Breast epithelium (tissue), 4 donors: ENCODE measurements at places on chromosomes 2 and 18.

- no peak for DNase-seq
Measured at GRCh38 chr2:98608962-98609604, 694 bp downstream of the UNC50 start.

DNA sequence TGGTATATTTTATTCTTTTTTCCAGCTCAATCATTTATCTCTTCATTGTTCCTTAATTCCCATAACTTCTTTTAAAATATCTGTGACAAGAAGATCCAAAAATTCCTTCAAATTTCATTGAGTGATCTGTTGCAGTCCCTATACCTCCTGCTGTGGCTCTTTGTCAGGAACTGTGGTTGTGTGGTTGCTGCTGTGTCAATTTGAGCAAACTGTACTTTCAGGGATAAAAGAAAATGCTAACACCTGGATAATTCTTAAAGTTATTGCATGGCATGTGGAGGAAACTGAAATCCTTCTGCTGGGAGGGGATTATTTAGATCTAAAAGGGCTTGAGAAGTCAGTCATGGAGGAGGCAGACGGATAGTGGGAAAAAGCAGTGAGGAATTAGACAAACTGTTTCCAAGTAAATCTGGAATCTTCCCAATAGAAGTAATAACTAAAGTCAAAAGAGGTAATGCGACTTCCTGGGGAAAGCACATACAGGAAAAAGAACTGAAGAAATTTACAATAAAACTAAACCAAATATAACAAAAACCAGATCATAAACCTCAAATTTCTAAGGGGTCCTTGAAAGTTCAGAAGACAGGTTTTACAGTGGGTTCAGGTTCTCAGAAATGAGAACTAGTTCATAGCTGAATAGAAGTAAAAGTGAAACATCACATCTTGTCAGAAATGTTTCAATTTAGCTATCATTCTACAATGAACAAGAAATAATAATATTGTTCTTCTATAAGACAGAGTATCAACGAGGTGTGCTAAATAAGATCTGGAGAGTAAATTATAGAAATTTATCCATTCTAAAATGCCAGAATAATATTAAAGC lies 33.5 kb upstream of the CD226 start:
- DNase-seq, result no peak

- DNase-seq, result no peak
Measured at GRCh38 chr2:205656941-205657340, 25.4 kb upstream of the NRP2 start.

DNA sequence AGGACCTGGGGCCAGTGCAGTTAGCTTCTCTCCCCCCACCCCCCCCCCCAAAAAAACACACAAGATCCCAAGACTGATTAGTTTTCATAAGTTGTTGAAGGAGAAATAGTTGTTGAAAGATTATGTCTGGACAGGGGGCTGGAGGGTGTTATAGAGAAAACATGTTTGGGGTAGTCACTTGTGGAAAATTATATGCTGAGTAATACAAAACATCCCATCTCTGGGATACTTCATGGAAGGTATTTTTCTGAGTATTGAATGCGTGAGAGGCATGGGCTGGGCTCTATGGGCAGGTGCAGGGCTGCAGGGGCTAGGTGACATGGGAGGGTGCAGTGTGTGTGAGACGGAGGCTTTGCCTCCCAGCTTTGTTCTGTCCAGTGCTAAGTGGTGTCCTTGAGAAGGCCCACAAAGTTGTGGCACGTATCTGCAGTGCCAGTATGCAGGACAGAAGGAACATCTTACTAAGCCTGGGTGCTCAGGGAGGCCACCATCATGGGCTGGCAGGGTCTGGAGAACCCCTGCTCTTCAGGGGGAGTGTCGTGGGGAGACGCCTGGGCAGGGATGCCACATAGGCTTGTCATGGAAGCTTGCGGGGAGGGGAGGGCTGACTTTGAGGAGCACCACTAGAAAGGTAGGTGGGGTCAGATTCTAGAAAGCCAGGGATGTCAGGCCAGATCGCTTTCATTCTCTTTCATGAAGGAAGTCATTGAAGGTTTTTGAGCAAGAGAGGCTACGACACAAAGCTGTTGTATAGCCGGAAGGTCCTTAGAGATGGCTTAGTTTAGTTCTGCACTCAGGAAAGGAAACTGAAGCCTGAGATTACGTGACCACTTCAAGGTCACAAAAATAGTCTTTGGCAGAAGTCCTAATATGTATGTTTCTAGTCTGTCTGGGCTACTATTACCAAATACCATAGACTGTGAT lies 232.0 kb downstream of the LDLRAD4 start:
- no peak for DNase-seq

DNA sequence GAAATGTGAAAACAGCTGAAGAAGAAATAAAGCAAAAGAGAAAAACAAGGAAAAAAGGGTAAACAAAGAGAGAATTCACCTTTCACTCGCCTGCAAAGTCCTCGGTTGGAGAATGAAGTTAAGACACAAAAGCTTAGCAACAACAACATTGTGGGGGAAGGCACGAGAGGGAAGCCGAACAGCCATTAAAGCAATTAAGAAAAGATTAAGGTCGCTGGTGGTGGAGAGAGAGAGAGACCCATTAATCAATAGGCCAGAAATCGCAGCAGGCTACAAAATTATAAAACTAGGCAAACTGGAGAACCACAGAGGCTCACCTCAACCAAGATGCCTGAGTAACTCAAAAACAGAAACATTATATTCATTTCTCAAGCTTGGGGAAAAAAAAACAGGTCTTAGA lies 120.0 kb upstream of the SIX3 start:
- DNase-seq, result no peak

DNA sequence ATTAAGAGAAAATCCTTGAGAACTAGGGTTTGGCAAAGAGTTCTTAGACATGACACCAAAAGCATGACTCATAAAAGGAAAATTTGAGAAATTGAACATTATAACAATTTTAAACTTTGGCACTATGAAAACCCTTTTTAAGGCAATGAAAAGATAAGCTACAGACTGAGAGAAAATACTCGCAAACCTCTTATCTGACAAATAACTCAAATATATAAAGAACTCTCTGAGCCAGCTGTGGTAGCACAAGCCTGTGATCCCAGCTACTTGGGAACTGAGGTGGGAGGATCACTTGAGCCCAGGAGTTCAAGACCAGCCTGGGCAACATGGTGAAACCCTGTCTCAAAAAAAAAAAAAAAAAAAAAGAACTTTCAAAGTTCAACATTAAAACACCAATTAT lies 70.5 kb downstream of the FAM168B start:
- DNase-seq, result no peak

DNA sequence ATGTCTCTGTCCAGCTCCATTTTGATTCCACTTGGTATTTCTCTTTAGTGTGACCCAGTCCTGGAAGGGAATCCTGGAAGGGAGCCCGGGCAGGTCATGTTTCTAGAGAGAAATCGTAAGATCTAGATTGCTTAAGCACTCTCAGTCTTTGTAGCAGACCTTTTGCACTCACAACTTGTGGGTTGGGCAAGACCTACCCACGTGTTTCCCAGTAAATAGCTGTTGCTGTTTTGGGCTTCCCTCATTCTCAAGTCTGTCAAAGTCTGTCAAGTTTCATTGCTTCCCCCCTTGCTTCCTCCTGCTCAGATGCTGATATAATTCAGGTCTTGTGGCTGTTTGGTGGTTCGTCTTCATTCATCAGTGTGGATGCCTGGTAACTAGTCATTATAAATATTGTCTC lies 17.4 kb upstream of the NEMP2 start:
- DNase-seq, result no peak

DNA sequence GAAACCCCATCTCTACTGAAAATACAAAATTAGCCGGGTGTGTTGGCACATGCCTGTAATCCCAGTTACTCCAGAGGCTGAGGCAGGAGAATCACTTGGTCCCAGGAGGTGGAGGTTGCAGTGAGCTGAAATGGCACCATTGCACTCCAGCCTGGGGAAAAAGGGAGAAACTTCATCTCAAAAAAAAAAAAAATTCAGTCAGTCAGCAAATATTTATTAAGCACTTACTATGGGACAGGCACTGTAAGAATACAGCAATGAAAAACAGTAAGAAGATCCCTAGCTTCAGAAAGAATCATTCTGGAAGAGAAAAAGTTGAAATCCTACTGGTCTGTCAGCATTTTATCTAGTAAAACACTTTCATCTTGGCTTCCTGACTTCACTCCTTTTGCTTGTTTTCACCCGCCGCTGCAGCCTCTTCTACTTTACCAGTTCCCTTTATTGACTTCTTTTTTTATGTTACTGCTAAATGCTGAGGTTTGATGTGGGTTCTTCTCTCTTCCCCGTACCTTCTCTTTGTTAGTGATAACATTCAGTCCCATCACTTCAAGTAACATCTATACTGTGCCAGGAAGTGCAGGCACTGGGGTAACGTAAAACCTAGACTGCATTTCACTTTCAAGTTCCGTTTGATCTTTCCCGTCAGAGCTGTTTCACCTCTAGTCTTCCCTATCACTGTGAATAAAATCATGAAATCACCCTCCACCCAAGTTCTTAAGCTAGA lies 10.8 kb upstream of the TAF4B start:
- no peak for DNase-seq

- no peak for DNase-seq
Measured at GRCh38 chr2:26598336-26598995, 42.7 kb downstream of the CIB4 start.

DNA sequence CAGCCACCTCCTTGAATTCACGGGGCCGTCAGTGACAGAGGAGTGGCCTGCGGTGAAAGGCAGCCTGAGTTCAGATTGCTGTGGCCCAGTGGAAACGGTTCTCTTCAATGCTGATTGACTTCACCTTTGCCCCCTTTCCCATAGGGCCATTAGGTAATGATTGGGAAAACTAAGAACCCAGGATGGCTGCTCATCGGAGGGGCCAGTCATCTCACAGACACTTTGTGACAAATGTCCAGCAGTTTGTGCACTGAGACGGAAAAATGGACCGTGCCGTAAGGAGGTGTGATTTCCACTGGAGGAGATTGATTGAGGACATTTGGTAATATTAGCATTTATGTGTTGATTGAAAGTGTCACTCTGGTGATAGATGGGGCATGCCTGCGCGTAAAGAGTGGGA lies 59.7 kb upstream of the TPO start:
- no peak for DNase-seq

GRCh38 chr18:21663578-21663977 lies 41.0 kb downstream of the ABHD3 start:
- no peak for DNase-seq

GRCh38 chr2:231325826-231326225 lies 69.7 kb upstream of the B3GNT7 start:
- no peak for DNase-seq

DNA sequence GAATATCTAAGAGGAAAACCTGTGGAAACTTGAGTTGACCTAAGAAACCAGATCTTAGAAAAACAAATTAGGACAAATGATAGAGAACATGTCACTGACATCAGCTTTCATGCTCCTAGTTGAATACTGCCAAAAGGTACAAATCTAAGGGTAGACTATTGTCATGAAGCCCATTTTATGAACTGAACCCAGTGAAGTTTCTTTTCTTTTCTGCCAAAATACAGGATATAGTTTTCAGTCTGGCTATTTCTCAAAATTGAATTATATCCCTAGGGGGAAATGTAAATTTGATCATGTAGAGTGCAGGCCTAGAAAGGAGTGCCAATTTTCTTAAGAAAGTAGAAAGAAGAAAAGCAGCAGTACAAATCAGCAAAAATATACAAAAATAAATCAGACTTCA lies 46.6 kb downstream of the FSIP2 start:
- no peak for DNase-seq

GRCh38 chr2:24763843-24764242 lies 29.3 kb downstream of the PTRHD1 start:
- no peak for DNase-seq

DNA sequence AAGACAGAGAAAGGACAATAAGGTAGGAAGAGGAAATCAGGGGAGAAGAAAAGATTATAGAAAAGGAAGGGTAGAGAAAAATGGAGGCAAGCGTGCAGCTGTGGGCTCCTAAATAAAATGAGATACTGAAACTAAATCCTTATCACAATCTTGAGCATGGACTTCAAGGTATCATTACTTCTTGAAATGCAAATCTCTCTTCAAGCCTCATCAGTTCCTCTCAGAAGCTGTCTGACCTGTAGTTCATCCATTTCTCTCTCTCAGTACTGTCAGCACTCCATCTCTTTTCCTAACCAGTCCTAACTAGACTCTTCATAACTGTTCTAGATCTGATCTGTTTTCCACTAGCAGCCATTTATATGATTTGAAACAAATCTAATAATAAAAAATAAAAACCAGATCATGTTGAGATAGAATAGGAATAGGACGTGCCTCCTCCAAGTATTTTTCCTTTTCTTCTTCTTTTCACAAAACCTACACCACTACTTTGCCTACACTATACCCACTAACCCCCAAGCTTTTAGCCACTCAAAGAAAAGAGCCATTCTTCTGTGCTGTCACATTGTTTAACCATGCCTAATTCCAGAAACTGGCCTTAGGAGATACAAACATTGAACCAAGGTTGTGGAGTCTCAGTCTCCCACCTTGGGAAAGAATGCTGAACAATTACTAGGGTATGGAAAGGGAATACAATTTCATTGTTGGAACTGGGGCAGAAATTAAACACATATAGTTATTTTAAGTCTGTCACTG lies 21.1 kb downstream of the BABAM2 start:
- no peak for DNase-seq

GRCh38 chr2:43184339-43184895 lies 42.0 kb downstream of the ZFP36L2 start:
- DNase-seq, result no peak

GRCh38 chr2:16570516-16570915 lies 95.1 kb downstream of the CYRIA start:
- no peak for DNase-seq

DNA sequence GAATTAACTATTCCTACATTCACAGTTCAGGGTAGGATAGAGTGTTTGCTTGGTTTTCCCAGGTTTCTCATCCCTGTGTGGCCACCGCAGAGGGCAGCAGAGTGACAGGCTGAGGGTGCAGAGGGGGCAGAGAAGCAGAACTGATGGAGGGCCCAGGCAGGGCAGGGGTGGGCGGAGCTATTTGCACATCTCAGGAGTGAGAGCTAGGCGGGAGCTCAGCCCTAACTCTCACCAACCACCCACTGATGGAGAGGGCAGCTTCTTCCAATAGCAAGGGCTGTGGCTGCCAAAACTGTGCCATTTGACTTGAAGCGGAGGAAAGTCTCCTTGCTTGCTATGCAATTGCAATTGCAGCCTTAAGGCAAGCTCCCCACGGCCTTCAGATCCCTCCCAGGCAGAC lies 12.0 kb upstream of the DARS1 start:
- no peak for DNase-seq

- no peak for DNase-seq
Measured at GRCh38 chr2:127535422-127535901, at the start of gene MYO7B. TSS of gene MYO7B (plus strand) at chr2:127535683. CDS start at chr2:127559723, 24,040 bp downstream.

DNA sequence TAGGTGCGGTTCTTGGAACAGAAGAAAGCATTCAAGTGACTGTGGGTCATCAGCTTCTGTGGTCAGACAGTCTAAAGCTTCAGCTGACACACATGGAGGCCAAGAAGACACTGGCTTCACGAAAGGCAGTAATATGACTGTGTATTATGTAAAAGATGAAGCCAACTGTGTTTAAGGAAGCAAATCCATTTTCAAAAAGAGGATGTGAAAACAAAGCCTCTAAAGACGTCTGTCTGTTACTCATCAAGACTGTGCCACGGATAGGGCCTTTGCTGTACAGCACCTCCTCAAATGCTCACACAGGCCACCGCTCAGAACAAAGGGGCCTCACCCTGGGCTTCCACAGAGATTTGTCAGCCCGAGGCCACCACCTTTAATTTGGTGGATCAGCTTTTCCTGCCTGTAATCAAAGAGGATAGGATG lies 21.1 kb upstream of the TMEM163 start:
- DNase-seq, result no peak

GRCh38 chr2:76711490-76711889 lies 810.7 kb downstream of the LRRTM4 start:
- no peak for DNase-seq
